ENCODE measurements at places on chromosomes 5 and 9.

GRCh38 chr9:115306865-115307264 lies 188.9 kb upstream of the TNC start:
- DNase-seq: no peak

DNA sequence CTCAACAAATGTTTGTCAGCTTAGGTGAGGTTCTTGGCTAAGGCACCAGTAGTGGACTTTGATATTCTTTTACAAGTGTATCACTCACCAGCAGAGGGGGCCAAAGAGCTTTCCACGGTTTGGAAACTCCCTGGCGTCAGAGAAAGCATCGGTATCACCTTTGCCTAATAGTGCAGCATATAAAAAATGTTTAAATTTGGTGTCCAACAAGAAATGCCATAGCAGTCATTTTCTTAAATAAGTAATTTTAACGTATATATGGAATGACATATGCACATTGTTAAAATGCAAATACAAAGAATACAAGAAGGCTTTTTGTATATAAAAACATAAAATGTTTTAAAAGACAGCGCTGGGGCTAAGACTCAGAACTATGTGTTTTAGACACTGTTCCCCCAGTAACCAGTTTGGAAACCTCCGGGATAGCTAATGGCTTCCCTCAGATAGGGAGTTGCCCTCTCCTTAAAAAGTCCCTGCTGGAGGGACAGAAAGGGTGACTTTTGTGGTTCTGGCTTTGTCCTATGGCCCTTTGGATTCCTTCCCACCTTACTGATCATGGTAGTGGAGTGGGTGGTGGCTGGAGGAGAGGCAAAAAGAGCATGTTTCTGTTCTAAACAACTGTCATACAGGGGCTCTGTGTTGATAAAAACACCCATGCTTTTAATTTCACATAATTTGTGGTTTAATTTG lies 124.6 kb downstream of the GPBP1 start:
- DNase-seq: peak; percentile 50

DNA sequence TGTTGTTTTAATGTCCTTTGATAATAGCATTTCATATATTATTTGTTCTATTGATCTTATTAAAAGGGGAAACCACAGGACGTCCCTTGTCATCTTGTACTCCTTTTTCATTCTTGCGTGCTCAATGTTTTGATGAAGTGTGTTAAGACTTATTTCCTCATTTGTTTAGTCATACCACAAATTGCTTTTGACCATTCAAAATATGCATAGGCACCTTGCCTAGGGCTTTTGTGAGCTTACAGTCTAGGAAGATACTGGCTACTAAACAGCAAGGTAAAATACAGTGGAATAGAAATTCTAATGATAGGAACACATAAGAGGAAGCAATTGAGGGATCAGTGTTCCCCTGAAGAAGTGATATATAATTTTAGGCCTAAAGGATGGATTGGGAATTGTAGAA lies 190.3 kb downstream of the WDR70 start:
- DNase-seq: no peak

- DNase-seq: no peak
Observed at GRCh38 chr9:86483496-86483895, 129.3 kb upstream of the TUT7 start.

GRCh38 chr5:139212486-139212885 lies 14.3 kb upstream of the SIL1 start:
- no peak for DNase-seq

DNA sequence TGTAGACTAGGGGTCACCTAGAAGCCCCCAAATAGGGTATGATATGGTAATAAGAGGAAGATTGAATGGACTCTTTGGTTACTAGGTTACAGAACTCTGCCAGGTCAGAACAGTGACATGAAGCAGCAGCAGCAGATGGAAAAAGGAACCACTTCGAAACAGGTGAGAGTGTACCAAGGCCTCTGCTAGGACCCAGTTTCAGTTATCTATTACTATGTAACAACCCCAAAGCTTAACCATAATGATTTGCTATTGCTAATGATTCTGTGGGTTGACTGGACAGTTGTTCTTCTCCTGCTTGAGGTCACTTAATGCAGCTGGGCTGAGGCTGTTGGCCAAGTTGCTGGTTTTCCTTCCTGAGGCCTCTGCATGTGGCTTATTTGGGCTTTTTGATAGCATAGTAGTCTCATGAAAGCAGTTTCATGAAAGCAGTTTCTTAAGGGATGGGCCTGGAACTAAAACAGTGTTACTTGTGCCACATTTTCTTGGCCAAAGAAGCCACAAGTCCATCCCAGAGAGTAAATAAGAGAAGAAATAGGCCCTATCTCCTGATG lies 17.6 kb downstream of the C9orf43 start:
- no peak for DNase-seq

- DNase-seq: no peak
Observed at GRCh38 chr9:21901546-21901945, 92.6 kb downstream of the CDKN2A start.

DNA sequence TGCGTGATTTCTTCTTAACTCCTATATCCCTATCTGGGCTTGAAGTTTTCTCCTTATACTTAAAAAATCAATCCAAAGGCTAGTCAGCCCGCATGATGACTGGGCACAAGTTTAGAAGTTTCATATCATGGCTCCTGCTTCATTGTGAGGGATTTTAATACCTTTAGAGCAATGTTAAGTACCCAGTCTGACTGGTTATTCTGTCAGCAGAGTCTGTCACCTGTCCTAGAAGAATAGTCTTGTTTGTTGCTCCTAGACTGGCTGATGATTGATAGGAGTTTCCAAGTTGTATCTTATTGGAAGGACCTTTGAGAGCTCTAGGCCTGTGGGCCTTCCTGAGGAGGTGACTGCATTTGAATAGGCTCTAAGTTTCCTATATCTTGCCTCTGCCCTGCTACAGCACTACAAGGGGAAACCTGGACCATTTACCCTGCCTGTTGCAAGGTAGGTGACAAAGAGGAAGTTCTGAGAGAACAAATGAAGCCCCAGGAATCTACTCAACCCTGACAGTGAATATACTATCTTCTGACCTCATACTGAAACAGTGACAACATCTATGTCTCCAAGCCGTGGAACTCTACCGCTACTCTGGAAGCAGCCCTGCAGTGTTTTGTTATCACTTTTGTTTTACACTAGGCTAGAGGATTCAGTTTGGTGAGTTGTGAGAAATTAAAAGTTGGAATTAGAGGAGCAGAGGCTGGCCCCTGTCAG lies 66.5 kb downstream of the F2RL2 start:
- DNase-seq: no peak

DNA sequence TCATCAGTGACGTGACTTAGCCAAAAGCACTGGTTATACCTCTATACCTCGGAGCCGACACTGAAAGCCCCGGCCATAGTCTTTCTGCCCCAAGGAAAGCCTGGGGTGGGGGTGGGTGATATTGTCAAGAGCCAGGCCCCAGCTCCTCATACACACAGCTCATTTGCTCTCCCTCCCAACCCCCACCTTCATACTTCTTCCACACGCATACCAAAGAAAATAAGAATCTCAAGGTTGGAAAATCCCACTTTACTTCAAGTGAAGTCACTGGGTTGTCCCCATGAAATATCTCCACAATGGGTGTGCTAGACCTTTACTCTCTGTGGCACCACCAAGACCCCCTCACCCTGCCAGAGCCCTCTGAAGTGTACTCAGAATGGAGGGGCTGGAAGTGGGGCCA lies 27.1 kb upstream of the MGAT1 start:
- no peak for DNase-seq

GRCh38 chr9:35962126-35962906 lies 4.4 kb upstream of the OR2S2 start:
- DNase-seq: peak; percentile 65

DNA sequence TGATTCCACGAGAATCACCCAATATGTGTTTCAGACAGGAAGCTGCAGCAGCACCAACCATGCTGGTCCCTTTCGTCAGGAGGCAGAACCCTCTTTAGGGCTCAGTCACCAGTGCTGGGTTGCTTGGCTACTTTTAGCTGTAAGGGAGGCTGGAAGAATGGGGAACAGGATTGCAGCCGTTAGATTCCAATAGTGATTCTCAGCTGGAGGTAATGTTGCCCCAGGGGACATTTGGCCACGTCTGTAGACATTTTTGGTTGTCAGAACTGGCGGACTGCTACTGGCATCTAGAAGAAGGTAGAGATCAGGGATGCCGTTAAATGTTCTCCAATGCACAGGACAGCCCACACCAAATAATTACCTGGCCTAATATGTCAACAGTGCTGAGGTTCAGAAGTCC lies 81.8 kb downstream of the ANKRD33B start:
- DNase-seq: no peak

GRCh38 chr5:131996210-131997025 lies 15.0 kb downstream of the ACSL6 start:
- DNase-seq: no peak

Measured in cerebellum (tissue), 4 donors.